ENCODE measurements at places on chromosomes 3 and 15.

DNA sequence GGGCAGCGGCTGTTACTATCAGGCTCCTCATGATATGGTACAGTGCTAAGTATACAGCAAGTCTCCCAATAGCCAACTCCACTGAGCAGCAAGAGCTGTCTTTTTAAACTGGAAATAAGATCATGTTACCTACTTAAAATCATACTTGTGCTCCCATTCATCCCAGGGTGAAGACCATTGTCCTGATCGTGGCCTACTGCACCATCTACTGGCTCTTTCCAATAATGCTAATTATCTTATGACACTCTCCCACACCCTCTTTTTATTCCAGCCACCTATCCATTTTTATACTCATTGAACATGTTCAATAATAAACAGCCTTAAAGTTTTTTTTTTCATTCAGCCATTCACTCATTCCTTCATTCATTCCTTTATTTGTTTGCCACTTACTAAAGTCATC lies 117.7 kb downstream of the GBE1 start:
- H3K36me3 ChIP-seq = peaks cover 9% of the 10 kb centered on the region
- H3K27ac ChIP-seq = no peak overlapping the region
- H3K4me3 ChIP-seq = no peak overlapping the region
- no peak for DNase-seq
- H3K4me1 ChIP-seq = no peaks in the 10 kb centered on the region

GRCh38 chr3:71733319-71733718 lies 8.1 kb upstream of the EIF4E3 start:
- no peak for DNase-seq
- H3K27me3 ChIP-seq = peaks cover 4% of the 10 kb centered on the region
- no peak overlapping the region for H3K4me3 ChIP-seq
- no peaks in the 10 kb centered on the region for H3K36me3 ChIP-seq

GRCh38 chr15:63834500-63835210 lies 907 bp upstream of the HERC1 start:
- peaks cover 10% of the 10 kb centered on the region for H3K4me1 ChIP-seq
- DNase-seq = no peak
- peak overlapping the region; percentile 99 for H3K4me3 ChIP-seq
- H3K27me3 ChIP-seq = no peaks in the 10 kb centered on the region

DNA sequence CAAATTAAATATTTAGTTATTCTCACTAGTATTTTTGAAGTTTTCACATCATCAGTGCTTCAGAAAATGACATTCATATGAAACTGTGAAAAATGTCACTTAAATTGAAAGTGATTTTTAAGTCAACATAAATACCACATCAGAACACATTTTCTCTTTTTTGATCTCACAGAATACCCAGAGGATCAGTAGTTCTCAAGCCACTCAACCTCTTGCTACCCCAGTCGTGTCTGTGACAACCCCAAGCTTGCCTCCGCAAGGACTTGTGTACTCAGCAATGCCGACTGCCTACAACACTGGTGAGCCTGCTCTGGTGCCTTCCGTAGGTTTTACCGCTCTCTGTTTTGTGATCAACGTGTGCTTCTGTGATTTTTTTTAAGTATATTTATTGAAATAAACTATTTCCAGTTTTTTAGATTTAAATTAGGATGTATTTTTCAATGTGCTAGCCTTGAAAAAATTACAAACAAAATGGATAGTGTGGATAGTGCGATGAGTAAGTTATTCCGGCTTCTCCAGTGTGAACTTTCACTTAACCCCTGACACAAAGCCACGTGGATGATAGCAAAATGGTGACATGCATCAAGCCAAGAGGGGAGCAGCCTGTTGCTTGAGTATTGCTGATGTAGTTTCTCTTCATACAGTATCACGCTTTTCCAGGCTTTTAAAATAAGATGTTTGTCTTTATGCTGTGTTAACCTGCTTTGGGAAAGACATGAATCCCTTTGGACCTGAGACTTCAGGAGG lies 26.5 kb downstream of the LYSMD4 start:
- H3K27me3 ChIP-seq = no peaks in the 10 kb centered on the region
- no peak overlapping the region for H3K4me3 ChIP-seq
- H3K27ac ChIP-seq = 0 out of 2 replicates have a peak overlapping the region, but pooled peaks have one; percentile 24
- DNase-seq = no peak
- peaks cover 27% of the 10 kb centered on the region for H3K4me1 ChIP-seq

GRCh38 chr15:74304431-74304830 lies 63.0 kb downstream of the CYP11A1 start:
- H3K4me3 ChIP-seq = no peak overlapping the region
- H3K36me3 ChIP-seq = no peaks in the 10 kb centered on the region
- no peak for DNase-seq
- H3K4me1 ChIP-seq = no peaks in the 10 kb centered on the region
- H3K27ac ChIP-seq = no peak overlapping the region

All from GM12878 (cell line).